ENCODE measurements at places on chromosomes 4 and X.

GRCh38 chr4:157776930-157777528, 395.8 kb downstream of the GASK1B start:
- DNase-seq: no peak

DNA sequence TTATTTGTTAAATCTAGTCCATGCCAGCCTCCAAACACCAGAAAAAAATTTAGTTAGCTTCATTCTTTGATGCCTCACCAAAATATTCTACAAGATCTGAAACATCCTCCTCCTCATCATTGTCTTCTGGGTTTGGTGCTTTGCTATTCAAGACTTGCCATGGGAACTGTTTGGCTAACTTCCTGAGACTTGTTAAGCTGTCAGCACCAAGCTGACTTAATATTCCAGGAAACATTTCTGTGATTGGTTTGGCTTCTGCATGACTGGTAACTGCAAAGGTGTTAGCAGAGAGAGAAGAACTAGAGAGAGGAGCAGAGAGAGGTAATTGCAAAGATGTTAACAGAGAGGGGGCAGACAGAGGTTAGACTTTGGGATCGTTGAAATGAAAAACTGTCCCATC, 101.3 kb downstream of the PALLD start:
- DNase-seq: no peak

DNA sequence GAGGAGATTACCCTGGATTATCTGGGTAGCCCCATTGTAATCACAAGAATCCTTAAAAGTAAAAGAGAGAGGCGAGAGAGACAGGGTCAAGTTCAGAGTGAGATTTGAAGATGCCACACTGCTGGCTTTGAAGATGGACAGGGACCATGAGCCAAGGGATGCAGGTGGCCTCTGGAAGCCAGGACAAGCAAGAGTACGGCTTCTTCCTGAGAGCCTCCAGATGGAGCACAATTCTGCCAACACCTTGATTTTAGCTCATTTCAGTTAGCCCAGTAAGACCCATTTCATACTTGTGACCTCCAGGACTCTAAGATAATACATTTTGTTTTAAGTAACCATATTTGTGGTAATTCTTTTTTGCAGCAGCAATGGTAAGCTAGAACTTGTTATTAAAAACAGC, 120.3 kb downstream of the GPM6A start:
- DNase-seq: no peak

DNA sequence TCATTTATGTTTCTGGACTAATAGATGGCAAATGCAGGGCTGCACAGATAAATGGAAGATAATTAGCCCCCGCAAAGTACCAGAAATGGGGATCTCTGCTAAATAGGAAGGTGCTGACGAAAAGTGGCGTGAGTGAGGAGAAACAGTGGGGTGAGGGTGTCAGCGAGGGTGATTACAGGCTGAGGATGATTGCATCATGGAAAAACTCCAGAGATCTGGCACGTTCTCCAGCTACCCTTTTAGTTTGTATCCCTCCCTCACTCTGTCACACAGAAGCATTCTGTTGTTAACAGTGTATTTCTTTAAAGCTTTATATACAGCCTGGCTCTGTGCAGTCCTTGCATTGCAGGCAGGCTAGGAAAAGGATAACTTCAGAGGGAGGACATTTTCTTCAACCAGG, 309.6 kb upstream of the DDX53 start:
- DNase-seq: no peak

DNA sequence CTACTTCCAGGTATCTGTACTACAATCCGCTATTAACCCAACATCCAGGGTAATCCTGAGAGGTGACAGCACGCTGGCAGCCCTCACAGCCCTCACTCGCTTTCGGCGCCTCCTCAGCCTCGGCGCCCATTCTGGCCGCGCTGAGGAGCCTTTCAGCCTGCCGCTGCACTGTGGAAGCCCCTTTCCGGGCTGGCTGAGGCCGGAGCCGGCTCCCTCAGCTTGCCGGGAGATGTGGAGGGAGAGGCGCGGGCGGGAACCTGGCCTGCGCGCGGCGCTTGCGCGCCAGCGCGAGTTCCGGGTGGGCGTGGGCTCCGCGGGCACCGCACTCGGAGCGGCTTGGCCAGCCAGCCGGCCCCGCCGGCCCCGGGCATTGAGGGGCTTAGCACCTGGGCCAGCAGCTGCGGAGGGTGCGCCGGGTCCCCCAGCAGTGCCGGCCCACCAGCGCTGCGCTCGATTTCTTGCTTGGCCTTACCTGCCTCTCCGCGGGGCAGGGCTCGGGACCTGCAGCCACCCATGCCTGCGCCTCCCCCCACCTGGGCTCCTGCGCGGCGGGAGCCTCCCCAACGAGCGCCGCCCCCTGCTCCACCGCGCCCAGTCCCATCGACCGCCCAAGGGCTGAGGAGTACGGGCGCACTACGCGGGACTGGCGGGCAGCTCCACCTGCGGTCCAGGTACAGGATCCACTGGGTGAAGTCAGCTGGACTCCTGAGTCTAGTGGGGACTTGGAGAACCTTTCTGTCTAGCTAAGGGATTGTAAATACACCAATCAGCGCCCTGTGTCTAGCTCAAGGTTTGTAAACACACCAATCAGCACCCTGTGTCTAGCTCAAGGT, 87.3 kb downstream of the PRSS12 start:
- DNase-seq: no peak

GRCh38 chr4:105560421-105560848, 8.0 kb downstream of the ARHGEF38 start:
- peak; percentile 47 for DNase-seq

DNA sequence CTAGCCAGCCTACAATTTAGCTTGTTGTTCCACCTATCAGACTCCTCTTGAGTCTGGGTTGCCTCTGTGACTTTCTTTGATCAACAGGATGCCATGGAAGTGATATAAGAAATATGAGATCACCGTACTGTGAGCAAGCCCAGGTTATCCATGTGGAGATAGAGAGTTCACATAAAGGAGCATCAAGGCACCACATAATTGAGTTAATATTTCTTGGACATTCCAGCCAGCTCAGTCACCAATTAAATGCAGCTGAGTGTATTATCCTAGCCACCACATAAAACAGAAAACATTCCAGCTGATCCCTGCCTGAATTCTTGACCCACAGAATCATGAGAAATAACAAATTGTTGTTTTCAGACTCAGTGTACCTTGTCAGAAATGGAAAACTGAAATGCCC, 253.6 kb downstream of the PPP1R2C start:
- no peak for DNase-seq

DNA sequence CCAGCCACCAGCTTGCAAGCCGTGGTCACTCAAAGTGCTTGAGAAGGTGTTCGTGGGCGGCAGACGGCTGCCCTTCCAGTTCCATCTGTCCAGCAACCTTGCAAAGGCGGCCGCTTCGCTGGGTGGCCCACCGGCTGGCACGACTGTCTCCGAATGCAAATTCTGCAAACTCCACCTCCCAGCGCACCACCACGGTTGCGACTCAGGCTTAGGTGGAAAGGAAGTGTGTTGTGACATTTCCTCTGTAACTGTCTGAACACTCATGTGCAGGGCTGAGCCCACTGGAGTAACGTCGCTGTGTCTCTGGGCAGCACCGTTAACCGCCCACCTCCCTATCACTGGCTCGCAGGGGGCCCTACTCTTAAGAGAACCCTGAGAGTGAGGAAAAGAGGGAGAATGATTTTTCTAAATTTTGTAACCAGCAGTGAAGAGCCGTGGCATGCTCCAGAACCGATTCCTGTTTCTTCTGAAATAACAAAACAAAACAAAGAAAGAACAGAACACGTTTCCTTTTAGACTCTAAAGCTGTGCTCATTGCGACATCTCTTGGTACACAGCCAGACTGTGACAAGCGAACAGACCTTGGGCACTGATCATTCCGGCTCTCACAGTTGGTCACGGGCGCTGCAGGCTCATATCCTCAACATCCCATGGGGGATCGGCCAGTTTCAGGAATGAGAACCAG, at the start of gene P2RY8:
P2RY8 (minus strand) TSS at position 155 of the 685 bp plus-strand sequence. CDS start 70,627 bp downstream, outside the sequence.
- peak; percentile 57 for DNase-seq

- no peak for DNase-seq
These were observed 467.4 kb downstream of the TRIML1 start for GRCh38 chr4:188606635-188607034.

- DNase-seq: no peak
These were observed 298.8 kb upstream of the CTSO start for GRCh38 chr4:156252358-156252921.

DNA sequence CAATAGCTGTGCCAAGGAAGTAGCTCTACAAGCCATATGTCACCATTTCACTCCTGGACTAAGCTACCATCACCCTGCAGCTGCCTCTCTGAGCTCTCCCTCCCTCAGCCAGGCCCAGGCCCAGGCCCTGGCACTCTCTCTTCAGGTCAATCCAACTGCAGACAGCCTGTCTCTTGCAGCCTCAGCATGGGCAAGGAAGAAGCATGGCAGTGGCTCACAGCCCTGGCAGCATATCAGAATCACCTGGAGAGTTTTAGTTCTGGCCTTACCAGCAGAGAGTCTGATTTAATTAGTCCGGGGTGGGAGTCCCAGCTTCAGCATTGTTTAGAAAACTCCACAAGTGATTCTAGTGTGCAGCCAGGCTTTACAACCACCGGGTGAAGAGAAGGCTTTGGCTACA, 31.5 kb downstream of the NALF2 start:
- no peak for DNase-seq

DNA sequence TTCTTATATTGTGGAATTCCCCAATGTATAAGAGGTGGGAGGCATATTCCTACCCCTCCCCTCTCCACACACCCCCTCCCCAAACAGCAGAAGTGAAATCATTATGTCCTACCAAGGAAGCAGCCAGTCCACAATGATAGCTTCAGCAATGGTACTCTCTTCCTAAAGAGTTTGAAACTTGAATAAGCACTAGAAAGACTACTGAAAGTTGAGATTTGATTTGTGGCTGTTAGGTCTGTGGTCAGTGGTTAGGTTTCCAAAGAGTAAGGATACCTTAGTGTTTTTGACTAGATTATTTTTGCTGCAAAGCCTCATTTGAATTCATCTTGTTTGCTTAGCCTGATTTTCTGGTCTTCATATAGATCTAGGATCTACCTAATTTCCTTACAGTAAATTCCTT, 242.2 kb downstream of the DKK2 start:
- no peak for DNase-seq

DNA sequence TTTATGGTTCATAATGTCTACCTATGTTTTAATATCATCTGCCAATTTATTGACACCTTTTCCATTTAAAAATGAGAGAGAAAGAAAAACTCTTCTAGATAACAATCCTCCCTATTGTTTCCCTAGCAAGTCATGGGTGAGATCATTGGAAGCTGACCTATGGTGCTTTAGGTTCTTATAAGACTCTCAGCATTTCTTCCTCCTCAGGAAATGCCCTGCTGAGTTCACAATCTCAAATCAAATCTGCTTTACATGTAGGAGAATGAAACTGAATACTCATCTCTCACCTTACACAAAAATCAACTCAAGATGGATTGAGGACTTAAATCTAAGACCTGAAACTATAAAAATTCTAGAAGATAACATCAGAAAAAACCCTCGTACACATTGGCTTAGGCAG, 267.4 kb downstream of the RAPGEF2 start:
- peak; percentile 53 for DNase-seq

- peak; percentile 48 for DNase-seq
These were observed 862 bp upstream of the INPP4B start for GRCh38 chr4:142846729-142847596.

- no peak for DNase-seq
These were observed 28.2 kb upstream of the GPR78 start for GRCh38 chr4:8552024-8552423.

GRCh38 chrX:109622270-109622669, 2.7 kb downstream of the KCNE5 start:
- DNase-seq: no peak

GRCh38 chr4:146176891-146177290, 1.4 kb downstream of the LSM6 start:
- DNase-seq: peak; percentile 5

- DNase-seq: no peak
These were observed 85.5 kb downstream of the SHOX start for GRCh38 chrX:716136-716535.

GRCh38 chr4:30281986-30282385, 438.2 kb upstream of the PCDH7 start:
- no peak for DNase-seq

DNA sequence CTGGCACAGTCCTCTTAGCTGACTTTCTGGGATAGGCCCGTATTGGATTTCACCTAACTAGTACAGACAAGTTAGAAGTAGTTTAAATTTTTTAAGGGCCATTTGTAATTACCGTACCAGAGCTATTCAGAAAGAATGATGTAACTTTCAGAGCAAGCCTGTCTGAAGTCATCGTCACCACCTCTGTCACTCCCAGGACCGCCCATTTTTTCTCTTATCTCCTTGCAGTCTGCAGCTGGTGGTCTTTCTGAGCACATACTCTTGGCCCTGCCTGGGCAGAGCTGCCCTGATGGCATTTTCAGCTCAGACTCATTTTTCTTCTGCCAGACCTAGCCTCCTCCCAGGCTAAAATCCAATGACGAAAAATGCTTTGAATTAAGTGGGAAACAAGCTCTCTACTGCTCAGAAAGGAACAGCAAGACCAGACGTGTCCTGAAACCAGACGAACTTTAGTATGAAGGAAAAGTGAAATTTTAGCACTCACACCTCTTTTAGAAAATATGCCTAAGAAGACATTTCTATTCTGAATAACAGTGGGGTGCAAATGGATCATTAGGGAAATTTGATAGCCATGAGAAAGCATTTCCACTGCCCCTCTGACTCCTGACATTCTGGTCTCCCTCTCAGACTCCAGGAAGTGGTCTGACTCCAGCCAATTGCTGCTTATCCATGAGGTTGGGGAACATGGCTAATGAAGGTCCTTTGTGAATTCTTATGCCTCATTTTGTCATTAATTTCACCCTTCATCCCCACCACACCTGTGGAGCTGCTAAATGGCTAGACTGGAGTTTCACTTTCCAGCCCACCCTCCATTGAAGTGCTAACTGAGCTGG, 162.4 kb upstream of the GYPA start:
- DNase-seq: no peak

DNA sequence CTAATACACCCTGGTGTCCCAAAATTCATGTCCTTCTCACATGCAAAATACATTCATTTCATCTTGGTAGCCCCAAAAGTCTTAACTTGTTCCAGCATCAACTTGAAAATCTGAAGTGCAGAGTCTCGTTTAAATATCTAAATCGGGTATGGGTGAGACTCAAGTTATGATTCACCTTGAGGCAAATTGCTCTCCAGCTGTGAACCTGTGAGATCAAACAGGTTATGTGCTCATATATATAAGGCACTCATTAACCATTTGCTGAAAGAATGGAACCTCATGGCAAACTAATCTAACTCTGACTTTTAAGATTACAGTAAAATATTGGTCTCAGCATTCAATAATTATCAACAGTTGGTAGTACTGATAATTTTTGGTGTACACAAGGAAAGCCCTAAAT, 55.5 kb downstream of the PDLIM5 start:
- DNase-seq: no peak

DNA sequence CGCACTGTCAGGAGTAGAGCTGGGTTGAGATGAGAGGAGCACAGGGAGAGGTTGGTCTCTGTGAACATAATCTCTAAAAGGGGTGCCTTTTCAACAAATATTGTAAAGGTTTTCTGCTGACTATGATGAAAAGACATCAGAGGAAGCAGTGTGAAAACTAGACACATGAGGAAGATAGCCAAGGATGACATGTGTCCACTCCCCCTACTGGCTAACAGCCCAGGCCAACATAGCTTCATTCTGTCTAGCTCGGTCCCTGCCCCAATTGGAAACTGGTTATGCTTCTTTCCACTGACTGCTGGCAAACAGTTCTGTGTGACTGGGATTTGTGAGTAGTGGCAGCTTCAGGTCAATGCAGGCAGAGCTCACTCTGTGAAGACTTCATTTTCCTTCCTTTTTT, 115.4 kb upstream of the ESX1 start:
- DNase-seq: peak; percentile 61

GRCh38 chr4:148071009-148071408, 339.1 kb downstream of the ARHGAP10 start:
- DNase-seq: no peak

All from HT1080 (cell line).